Natural killer cell treated with Interleukin-12 subunit alpha and Interleukin-12 subunit beta and Interleukin-15 and Interleukin-18, amount 100 ng/mL, for 72 hours (primary cell): ENCODE measurements at places on chromosomes 7 and 10.

DNA sequence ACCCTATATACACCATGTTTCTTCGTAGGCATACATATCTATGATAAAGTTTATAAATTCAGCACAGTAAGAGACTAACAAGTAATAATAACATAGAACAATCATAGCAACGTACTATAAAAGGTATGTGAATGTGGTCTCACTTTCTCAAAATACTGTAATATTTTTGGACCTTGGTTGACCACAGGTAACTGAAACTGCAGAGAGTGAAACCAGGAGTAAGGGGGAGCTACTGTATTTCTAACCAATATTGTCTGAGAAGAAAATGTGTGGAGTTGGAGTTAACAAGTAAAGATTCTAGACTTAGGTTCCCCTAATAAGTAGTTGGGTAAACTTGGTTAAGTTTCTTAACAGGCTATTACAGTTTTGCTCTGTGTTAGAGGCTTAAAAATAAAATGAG, 72.1 kb downstream of the GNAI1 start:
- no peak for DNase-seq

GRCh38 chr10:5411941-5412276, 448 bp upstream of the NET1 start:
- no peak for DNase-seq

DNA sequence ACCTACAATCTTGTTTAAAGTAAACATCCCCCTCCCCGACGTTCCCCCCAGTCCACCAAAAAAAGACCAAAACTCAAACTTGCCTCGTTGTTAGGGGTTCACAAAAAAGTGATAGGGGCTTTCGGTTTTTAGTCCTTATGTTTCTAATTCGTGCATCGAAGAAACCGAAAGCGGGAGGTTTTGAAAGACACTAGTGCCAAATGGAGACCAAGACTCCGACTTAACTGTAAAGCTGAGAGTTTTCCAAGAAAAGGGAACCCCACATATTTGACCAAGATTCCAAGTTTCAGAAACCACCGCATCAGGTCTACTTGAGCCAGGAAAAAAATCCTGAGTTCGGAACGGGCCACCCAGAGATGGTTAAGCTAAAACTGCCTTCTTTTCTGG, 534 bp downstream of the PSMA2 start:
- no peak for DNase-seq

GRCh38 chr10:1361411-1362105, 305.4 kb downstream of the WDR37 start:
- no peak for DNase-seq

- DNase-seq = no peak
Measured at GRCh38 chr7:128065872-128066271, 34.6 kb upstream of the LRRC4 start.
